ENCODE measurements at places on chromosomes 6 and 20.

- no peak for DNase-seq
These were observed 68.9 kb upstream of the TULP1 start for GRCh38 chr6:35581633-35582032.

DNA sequence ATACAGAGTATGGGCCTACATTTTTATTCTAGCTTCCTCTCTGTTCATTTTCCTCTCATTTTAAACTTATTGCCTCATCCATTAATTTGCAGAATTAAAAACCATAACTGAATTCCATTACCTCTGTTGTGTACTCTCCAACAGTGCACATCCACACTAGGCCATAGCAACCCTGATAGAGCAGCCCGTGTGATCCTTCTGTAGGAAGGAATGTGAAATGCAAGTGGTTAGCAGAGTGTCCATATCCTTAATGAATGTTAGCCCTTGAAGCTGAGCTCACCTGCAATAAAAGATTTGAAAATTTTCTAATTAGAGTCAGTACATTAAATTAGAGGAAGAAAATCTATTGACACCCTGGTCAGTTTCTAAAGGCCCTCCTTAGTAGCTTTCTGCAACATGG, 6.5 kb upstream of the GRIK2 start:
- DNase-seq = no peak

GRCh38 chr6:3398165-3398562, 58.7 kb downstream of the SLC22A23 start:
- no peak for DNase-seq

- no peak for DNase-seq
These were observed 25.4 kb downstream of the CDYL start for GRCh38 chr6:4801491-4802110.

DNA sequence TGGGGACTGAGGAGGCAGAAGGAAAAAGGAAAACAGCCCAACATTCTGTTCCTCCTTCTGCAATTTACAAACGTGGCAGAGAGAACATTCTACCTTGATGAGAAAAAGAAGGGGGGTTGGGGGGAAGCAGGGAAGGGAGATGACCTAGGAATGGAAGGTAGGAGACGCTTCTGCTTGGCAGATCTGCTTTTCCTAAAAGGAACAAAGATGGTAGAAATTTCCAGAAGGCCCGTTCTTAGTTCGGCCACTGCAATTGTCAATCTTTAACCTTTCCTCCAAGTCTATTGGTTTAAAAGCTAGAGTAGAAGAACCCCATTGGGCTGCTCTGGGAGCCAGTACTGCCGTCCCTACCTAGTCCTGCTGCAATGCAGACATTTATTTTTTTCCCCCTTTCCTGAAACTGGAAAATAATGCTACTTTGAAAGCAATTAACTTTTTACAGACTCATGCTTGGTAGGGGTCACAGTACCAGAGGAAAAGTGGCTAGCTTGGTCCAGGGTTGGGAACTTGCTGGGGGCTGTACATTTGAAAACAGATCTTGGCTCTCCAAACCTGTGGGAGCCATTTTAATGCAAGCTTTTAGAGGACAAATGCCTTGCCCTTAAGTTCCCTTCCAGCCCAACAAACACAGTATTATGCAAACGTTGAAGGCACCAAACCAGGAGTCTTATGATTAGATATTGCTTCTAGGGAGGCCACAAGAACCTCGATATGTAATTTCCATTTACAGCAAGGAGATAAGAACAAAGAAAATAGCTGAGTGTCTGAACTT, 2.6 kb downstream of the ZMYND8 start:
- peak; percentile 27 for DNase-seq

DNA sequence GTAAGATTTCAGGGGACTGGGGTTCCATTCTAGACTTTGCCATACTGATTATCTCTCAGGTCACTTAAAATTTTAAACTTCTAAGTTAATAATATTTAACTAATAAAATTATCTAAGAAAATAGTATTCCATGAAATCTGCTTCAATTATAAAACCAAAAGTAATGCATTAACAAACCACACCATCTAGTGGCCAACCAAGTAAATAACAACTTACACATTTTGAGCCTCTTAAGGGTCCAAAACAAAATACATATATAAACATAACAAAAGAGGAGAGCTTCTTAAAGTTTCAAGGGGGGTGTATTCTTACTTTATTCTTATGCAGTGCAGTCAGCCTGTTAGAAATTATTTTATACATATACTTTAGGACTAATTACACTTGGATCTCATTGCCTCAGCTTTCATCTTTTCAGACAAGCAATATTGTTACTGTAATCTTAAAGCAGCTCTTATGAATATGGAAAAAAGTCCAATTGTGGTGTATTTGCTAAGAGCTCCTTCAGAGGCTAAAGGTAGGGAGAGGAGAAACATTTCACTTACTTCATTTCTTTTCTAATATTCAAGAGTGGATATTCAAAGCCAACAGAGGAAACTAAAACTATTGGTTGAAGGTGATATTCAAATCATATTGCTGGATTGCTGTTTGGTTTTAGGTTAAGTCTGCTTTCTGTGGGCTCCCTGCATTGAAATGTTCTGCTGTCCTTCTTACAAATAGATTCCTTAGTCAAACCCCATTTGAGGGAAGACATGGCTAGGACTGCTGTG, 199.7 kb upstream of the SIM1 start:
- DNase-seq = peak; percentile 56

- DNase-seq = no peak
These were observed 129.7 kb upstream of the AHI1 start for GRCh38 chr6:135627092-135627715.

DNA sequence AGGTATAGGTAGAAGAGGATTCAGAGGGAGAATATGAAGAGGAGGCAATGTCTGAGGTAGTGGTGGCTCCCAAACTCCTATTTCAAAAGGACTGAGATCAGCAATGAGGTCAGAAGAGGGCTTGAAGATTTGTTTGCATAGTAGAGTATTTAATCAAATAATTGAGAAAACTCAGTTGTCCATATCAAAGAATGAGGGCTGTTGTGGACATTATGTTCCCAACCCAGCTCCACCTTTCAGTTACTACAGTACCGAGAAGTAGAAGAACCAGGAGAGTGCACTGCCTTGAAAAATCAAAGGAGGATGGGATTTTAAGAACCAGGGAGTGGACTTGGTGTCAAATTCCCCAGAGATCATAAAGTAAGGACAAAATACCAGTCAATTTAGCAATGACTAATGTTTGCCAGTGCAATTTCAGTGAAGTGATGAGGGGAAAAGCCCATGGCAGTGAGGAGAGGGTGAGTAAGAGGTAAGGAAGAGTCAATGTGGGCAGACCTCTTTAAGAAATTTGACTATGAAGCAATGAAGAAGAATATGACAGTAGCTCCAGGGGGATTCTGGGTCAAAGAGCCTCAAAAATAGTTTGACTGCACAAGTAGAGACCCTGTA, 382.4 kb downstream of the PKHD1 start:
- DNase-seq = no peak

DNA sequence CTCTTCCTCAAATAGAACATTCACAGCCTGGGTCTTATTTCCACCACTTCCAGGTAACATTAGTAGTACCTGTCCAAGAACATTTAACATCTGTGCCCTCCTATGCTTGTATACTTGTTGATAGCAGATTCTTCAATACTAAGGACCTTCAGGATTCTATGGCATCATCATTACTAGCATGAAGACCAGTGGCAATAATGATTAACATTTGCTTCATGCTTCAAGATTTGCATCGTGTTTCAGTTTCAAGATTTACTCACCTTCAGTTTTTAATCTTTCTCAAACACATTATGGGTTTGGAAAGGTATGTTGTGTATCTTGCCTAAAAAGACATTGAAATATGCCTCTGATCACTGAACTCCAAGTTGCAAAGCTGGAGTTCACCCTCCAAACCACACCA, 412.8 kb upstream of the NRSN1 start:
- DNase-seq = no peak

- no peak for DNase-seq
These were observed 33.6 kb upstream of the ASF1A start for GRCh38 chr6:118860363-118860762.

- DNase-seq = no peak
These were observed 7.6 kb downstream of the GLO1 start for GRCh38 chr6:38695227-38695900.

DNA sequence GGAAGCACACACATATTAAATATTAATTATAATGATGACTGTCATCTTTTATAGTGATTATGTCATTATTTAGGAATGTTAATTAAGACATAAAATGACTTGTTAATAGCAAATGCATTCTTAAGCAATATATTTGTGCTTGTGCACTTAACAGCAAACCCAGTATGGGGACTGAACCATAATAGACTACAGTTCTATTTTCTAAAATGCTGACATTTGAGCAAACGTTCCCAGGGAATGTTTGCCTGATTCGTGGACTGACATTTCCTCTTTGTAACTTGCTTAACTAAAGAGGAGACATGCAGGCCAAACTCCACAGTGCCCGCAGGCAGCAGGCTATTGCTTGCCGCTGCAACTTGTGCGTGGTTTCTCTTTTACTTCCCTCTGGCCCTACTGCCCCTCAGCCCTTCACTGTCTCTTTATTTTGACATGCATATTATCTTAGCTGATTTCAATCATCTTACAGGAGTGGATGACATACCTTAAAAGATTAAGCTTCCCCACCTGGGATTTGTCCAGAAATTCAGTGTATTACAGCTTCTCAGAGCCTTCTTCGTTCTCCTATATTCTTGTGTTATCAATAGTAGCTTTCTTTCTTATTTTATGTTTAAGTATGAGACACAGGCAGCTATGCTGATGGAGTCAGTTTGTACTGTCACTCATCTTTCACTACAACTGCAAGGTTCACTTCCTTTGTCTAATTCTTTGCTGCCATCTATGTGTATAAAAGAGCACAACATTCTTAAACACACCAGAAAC, 141.5 kb downstream of the GMDS start:
- peak; percentile 63 for DNase-seq

- no peak for DNase-seq
These were observed 187.3 kb downstream of the GPX5 start for GRCh38 chr6:28712982-28713381.

DNA sequence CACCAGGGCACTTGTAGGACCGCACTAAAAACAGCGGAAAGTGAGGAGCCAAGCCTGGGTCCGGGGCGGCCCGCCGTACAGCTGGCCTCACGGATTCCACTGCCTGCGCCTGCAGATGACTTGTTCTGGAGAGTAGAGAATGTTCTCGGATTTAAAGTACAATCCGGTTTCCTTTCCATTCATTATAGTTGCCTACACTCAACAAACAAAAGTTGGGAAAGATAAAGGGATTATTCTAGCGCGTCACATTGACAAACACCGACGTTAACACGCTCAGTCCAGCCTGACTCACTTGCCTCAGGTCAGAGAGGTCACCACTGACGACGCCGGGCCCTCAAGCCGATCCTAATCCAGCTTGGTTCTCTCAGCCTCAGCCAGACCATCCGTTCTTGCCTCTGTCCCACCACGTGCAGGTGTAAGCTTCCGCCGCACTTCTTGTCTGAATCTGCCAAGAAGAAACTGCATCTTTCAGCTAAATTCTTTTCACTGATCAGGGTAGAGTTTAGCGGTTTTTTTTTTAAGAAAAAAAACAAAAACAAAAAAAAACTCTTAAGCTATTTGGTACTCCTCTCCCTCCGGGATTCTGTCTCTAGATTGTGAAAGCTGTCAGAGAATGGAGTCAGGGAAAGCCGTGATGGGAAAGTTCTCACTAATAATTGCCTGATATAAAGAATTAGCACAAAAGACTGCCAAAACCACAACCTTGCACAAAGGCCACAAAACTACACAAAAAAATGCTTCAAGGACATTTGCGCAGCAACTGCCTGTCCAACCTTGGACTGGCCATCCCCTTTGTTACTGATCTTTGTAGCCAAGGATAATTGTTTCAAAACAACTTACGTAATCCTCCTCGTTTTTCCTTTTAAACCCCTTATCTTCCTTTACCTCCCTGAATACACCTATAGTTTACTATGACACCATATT, 1.1 kb upstream of the PHF10 start:
- DNase-seq = peak; percentile 70

GRCh38 chr6:293193-294174, 1.2 kb downstream of the DUSP22 start:
- peak; percentile 50 for DNase-seq

DNA sequence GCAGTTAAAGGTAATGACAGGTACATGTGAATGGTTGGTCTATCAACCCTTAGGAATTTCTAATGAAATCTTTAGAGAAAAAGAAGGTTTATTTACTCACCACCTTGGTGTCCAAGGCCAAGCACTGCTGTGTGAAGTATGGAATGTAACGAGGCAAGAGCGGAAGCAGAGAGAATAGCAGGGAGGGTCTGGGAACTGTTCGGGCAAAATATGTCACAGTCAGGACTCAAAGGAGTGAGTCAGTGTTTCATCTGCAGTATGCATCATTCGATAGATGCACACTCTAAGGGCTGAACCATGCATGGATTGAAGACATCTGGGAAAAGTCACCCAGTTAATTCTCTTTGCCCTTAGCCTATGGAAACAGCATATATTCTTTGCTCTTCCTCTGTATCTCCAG, 33.2 kb downstream of the ADGRF5 start:
- peak; percentile 38 for DNase-seq

DNA sequence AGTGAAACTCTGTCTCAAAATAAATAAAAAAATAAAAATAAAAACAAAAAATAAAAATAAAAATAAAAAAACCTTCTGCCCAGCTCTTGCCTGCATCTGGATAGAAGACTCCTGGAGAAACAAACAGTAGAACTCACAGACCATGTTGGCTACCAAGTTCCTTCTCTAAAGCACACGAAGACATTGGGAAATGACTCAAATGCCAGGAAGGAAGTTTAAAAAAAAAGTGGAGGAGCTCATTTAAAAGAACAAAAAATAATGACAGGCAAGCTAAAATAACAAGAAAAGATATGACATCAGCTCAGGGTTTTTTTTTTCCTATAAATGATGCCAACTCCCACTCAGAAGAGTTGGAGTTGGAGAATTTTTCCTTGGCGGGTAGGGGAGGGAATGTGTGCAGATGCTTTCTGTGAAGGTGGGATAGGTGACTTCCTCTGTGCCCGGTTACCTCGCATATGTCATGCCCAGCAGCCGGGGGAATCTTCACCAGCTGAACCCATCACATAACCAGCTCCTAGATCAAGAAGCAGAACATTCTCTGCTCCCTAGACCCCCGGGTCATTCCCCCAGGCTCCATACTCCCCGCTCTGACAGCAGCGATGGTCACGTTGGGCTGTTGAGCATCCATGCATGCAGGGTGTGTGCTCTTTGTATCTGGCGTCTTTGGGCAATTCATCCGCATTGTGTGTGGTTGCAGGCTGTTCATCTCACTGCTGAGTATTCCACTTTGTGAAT, 17.3 kb upstream of the CD93 start:
- DNase-seq = peak; percentile 5

GRCh38 chr6:25012657-25013056, 76.9 kb upstream of the RIPOR2 start:
- peak; percentile 81 for DNase-seq

GRCh38 chr20:62409931-62410745, 3.1 kb upstream of the CABLES2 start:
- peak; percentile 46 for DNase-seq
